Fibroblast of the conjunctiva (primary cell): ENCODE measurements at places on chromosomes 1 and 21.

- no peak for DNase-seq
These were observed 1406.0 kb downstream of the KCNT2 start for GRCh38 chr1:195202241-195202640.

DNA sequence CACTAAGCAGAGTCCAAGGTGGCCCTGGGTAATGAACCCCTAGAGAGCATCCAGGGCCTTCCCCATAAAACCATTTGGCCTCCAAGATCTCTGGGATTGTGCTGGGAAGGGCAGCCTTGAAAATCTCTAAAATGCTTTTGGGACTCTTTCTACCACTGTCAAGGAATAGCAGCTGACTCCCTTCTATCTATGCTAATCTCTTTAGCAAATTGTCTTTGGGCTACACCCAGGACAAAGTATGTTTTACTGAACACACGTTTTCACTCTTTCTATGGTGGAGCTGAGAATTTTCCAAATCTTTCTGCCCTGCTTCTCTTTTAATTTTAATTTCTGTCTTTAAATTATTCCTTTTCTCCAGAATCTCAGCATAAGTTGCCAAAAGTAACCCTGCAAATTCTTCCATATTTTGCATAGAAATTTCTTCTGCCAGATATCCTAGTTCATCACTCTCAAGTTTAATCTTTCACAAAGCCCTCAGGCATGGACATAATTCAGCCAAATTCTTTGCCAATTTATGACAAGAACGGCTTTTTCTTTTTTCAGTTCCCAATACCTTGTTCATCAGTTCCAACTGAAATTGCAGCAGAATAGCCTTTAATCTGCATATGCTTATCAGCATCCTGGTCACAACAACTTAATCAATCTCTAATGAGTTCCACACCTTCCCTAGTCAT is 687.0 kb upstream of the ADGRL4 start:
- DNase-seq: no peak

- DNase-seq: no peak
These were observed 721 bp downstream of the LRRIQ3 start for GRCh38 chr1:74197255-74197654.

GRCh38 chr1:208821939-208822338 is 577.8 kb upstream of the PLXNA2 start:
- no peak for DNase-seq
